ENCODE measurements at places on chromosomes 4 and X. TPM values are rescaled to one million over a fixed set of nuclear protein-coding genes. Genes with fewer than 3 reads are reported as not detected.

TCEAL4 gene
- 84.1 TPM for total RNA-seq

- no peak for DNase-seq
- H3K27ac ChIP-seq = no peak overlapping the region
- H3K4me1 ChIP-seq = no peaks in the 10 kb centered on the region
- H3K27me3 ChIP-seq = no peaks in the 10 kb centered on the region
- H3K36me3 ChIP-seq = no peaks in the 10 kb centered on the region
Observed at GRCh38 chr4:79087071-79087470, 147.8 kb upstream of the PAQR3 start.

- no peaks in the 10 kb centered on the region for H3K27me3 ChIP-seq
- H3K4me1 ChIP-seq = no peaks in the 10 kb centered on the region
- no peaks in the 10 kb centered on the region for H3K36me3 ChIP-seq
Observed at GRCh38 chr4:120838784-120839183, 83.7 kb downstream of the PRDM5 start.

- H3K4me1 ChIP-seq = no peaks in the 10 kb centered on the region
- no peak overlapping the region for H3K4me3 ChIP-seq
- no peak for DNase-seq
- no peak overlapping the region for H3K27ac ChIP-seq
- no peaks in the 10 kb centered on the region for H3K27me3 ChIP-seq
Observed at GRCh38 chrX:105533951-105534350, 288.4 kb upstream of the NRK start.

Data from Panc1 (cell line).